ENCODE measurements at places on chromosomes 3 and 15. TPM values are rescaled to one million over a fixed set of nuclear protein-coding genes. Genes with fewer than 3 reads are reported as not detected.

EDC3 gene
- total RNA-seq: 62.6 TPM

DHX36 gene
- 94.5 TPM for total RNA-seq

GRCh38 chr3:157532529-157533297, 29.5 kb upstream of the VEPH1 start:
- H3K27ac ChIP-seq: no peak overlapping the region
- H3K4me1 ChIP-seq: peaks cover 2% of the 10 kb centered on the region
- H3K36me3 ChIP-seq: peaks cover 1% of the 10 kb centered on the region
- H3K27me3 ChIP-seq: no peaks in the 10 kb centered on the region

GRCh38 chr3:143309705-143310104, 190.1 kb downstream of the CHST2 start:
- no peaks in the 10 kb centered on the region for H3K36me3 ChIP-seq
- H3K27me3 ChIP-seq: no peaks in the 10 kb centered on the region
- DNase-seq: no peak
- peaks cover 5% of the 10 kb centered on the region for H3K4me1 ChIP-seq

DNA sequence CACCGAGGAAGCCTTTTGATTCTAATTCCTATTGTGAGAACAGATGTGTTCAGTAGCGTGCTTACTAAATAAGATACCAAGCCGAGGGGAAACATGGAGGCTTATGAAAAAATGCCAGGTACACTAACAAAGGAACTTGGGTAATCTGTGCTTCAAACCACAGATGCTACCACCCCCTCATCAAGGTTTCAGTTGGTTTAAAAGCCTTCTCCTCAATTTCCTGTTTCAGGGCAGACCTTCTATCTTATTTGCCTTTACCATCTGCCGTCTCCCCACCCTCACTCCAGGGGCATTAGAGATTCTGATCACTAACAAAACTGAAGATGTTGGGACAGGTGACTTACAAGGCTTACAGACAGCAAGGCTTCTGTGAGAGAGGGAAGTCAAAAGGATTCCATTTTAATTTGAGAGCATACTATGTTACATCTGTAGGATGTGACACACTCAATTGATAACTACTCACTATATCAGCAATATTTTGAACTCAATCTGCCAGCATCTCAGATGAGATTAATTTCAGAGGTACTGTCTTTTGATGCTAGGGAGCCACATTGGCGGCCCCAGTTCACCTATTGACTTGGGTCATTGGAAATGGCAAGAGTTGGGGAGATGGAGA, 60.6 kb upstream of the PLCL2 start:
- DNase-seq: no peak
- no peaks in the 10 kb centered on the region for H3K36me3 ChIP-seq
- H3K27ac ChIP-seq: no peak overlapping the region
- no peaks in the 10 kb centered on the region for H3K27me3 ChIP-seq

DNA sequence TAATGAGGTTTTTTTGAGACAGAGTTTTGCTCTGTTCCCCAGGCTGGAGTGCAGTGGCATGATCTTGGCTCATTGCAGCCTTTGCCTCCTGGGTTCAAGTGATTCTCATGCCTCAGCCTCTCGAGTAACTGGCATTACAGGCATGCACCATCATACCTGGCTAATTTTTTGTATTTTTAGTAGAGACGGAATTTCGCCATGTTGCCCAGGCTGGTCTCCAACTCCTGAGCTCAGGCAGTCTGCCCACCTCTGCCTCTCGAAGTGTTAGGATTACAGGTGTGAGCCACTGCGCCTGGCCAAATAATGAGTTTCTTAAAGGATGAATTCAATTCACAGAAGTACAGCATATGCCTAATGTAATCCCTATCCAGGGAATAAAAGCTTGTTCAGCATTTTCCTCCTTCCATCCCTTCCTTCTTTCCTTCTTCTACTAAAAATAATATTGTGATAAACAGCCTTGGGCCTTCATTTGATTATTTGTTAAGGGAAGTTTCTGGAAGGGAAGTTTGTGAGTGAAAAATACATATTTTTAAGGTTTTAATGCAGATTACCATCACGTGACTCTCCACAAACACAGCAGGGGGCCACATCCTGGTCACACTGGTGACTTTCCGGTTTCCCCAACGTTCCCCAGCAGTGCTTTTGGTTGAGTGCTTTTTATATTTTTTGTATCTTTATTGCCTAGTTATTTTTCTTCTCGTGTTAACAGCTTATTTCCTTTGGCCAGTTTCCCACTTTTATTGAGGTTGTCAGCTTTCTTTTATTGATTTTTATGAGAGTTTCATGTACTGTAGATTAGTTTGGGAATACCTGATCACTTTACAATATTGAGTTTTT, 116.8 kb downstream of the USP13 start:
- no peak overlapping the region for H3K4me3 ChIP-seq
- peaks cover 3% of the 10 kb centered on the region for H3K4me1 ChIP-seq
- DNase-seq: no peak
- no peak overlapping the region for H3K27ac ChIP-seq
- peaks cover 15% of the 10 kb centered on the region for H3K36me3 ChIP-seq
- H3K27me3 ChIP-seq: no peaks in the 10 kb centered on the region

- no peak overlapping the region for H3K27ac ChIP-seq
- H3K27me3 ChIP-seq: peaks cover 75% of the 10 kb centered on the region
- H3K4me1 ChIP-seq: peaks cover 8% of the 10 kb centered on the region
- no peak for DNase-seq
- no peak overlapping the region for H3K4me3 ChIP-seq
Observed at GRCh38 chr3:184616436-184616835, 54.9 kb downstream of the EPHB3 start.

LTF gene
- 0.33 TPM for total RNA-seq

GRCh38 chr3:23389686-23390085, 186.6 kb downstream of the UBE2E2 start:
- no peak overlapping the region for H3K27ac ChIP-seq
- DNase-seq: no peak
- H3K36me3 ChIP-seq: peaks cover 1% of the 10 kb centered on the region
- H3K4me1 ChIP-seq: peaks cover 8% of the 10 kb centered on the region
- H3K4me3 ChIP-seq: no peak overlapping the region

- H3K36me3 ChIP-seq: peaks cover 3% of the 10 kb centered on the region
- peak; percentile 54 for DNase-seq
- H3K27me3 ChIP-seq: peaks cover 8% of the 10 kb centered on the region
- H3K4me3 ChIP-seq: peak overlapping the region; percentile 13
- H3K27ac ChIP-seq: peak overlapping the region; percentile 91
- peaks cover 16% of the 10 kb centered on the region for H3K4me1 ChIP-seq
Observed at GRCh38 chr3:45167011-45167911, 21.1 kb upstream of the CDCP1 start.

- H3K27me3 ChIP-seq: no peaks in the 10 kb centered on the region
- H3K36me3 ChIP-seq: no peaks in the 10 kb centered on the region
Observed at GRCh38 chr3:153440311-153440710, 278.3 kb downstream of the RAP2B start.

DNA sequence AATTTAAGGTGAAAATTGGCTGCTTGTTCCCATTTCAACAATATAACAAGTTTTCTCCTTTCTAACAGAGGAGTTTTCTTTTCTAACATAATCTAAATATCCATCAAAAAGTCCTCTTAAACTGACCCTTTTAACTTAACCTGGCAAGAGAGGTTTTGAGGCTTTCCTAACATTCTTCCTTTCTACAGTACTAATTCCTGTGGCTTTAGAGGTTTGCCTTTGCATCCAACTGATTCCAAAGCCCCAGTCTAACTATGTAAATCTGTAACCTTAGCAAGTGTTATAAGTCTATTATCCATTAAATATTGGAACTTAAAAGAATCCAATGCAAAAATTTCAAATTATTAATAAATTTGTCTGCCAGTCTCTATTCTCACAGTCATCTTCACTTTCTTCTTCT, 134.1 kb downstream of the ISL2 start:
- H3K27ac ChIP-seq: no peak overlapping the region
- H3K36me3 ChIP-seq: peaks cover 23% of the 10 kb centered on the region
- no peak overlapping the region for H3K4me3 ChIP-seq

HDC gene
- not detected for total RNA-seq

GRCh38 chr15:68384451-68385239, 47.3 kb downstream of the ITGA11 start:
- no peaks in the 10 kb centered on the region for H3K27me3 ChIP-seq
- no peak for DNase-seq
- H3K4me3 ChIP-seq: no peak overlapping the region
- no peak overlapping the region for H3K27ac ChIP-seq
- no peaks in the 10 kb centered on the region for H3K4me1 ChIP-seq

PRICKLE2 gene
- 23.2 TPM for total RNA-seq

ZBTB47 gene
- 9.7 TPM for total RNA-seq

IL17RB gene
- 10.9 TPM for total RNA-seq

LRRC3B gene
- total RNA-seq: 0.29 TPM

GRCh38 chr3:151016478-151016795, 43.9 kb upstream of the CLRN1 start:
- DNase-seq: no peak
- no peaks in the 10 kb centered on the region for H3K27me3 ChIP-seq
- no peaks in the 10 kb centered on the region for H3K4me1 ChIP-seq
- no peak overlapping the region for H3K4me3 ChIP-seq

DNA sequence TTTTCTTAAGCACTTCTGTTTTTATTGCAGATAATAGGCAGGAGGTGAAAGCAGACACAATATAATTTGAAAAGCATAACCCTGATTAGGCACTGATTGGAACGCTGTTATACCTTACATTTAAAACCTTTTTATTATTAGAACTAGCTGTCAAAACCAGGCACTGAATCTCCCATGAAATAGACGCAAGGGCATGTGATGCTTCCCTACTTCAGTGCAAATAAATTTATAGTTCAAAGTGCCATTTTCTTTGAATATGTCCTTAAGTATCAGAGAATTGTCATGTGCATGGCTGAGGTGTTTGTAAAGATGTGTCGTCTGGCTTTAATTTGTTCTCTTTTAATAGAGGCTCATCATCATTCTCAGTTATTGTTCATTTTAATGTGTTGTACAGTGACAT, 386.0 kb downstream of the NR2F2 start:
- H3K4me3 ChIP-seq: no peak overlapping the region
- peaks cover 52% of the 10 kb centered on the region for H3K27me3 ChIP-seq
- DNase-seq: no peak

- no peak overlapping the region for H3K27ac ChIP-seq
- no peaks in the 10 kb centered on the region for H3K36me3 ChIP-seq
- no peaks in the 10 kb centered on the region for H3K4me1 ChIP-seq
- no peak overlapping the region for H3K4me3 ChIP-seq
- peaks cover 3% of the 10 kb centered on the region for H3K27me3 ChIP-seq
Observed at GRCh38 chr15:91516866-91517265, 336.6 kb upstream of the SLCO3A1 start.

BFSP2 gene
- total RNA-seq: not detected

IL17RE gene
- 4.9 TPM for total RNA-seq

DNA sequence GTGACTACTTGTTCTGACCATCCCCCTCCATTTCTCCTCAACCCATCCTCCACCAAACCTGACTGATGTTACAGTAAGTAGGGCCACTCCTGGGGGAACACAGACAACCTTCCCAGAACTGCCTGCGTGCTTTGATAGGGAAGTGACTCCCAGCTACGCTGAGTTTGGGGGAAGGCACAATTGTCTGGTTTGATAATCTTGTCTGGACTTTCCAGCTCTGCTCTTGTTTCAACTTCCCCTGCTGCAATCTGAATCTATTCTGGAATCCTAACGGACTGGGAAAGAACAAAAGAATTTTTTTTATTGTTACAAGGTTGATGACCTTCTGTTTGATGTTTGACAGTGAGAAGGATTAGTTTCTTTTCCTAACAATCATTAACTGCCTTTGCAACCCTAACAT, 895.6 kb downstream of the ROBO1 start:
- peaks cover 32% of the 10 kb centered on the region for H3K4me1 ChIP-seq
- peak overlapping the region; percentile 81 for H3K27ac ChIP-seq
- peak overlapping the region; percentile 35 for H3K4me3 ChIP-seq
- DNase-seq: no peak

IL17RD gene
- total RNA-seq: 30.4 TPM

- peaks cover 6% of the 10 kb centered on the region for H3K27me3 ChIP-seq
- no peak overlapping the region for H3K27ac ChIP-seq
- no peak overlapping the region for H3K4me3 ChIP-seq
- H3K4me1 ChIP-seq: no peaks in the 10 kb centered on the region
- H3K36me3 ChIP-seq: no peaks in the 10 kb centered on the region
Observed at GRCh38 chr15:85950101-85950500, 129.6 kb upstream of the AGBL1 start.

Data from progenitor cell of endocrine pancreas (in vitro differentiated cells).